Activated naive CD4-positive, alpha-beta T cell treated with anti-CD3 and anti-CD28 coated beads, Interleukin-2, amount 50 U/mL, for 72 hours (primary cell): ENCODE measurements at places on chromosomes 3 and 15.

DNA sequence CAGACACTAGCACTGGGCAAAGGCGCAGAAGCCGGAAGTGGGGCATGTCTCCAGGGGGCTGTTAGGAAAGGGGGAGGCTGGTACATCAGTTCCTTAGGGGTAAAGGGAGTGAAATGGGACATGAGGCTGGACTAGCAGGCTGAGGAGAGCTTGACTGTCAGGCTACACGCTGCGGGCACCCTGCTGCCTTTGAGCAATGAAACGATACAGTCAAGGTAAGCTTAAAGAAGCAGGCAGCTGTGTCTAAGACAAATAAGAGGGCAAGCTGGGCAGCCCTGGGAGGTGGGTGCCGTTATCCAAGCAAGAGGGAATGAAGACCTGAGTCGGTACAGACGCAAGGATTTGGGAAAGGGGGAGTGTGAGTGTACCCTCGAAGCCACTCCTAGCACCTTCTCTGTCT, 51.0 kb upstream of the DCLK3 start:
- no peak for DNase-seq

- DNase-seq: no peak
Observed at GRCh38 chr3:104594491-104594890, 772.2 kb upstream of the ALCAM start.

GRCh38 chr15:74785194-74786032, 3.5 kb downstream of the CSK start:
- no peak for DNase-seq

DNA sequence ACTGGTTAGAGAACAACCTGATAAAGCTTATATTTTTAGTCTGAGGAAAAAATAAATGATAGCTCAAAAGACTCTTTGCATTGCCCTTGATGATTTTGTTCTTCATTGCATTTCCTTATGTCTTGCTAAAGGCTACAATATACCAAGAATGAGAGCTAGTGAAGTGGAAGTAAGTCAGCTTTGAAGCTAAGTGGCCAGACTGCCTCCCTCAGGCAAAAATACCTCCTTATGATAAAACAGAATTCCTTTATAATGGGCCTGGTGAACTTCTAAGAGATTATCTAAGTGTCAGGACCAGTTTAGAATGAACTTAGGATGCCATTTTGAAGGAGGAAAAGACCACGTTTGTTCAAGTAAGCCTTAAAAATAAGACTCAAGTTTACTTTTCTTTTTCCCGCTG, 678.4 kb downstream of the ROBO2 start:
- no peak for DNase-seq

- DNase-seq: no peak
Observed at GRCh38 chr3:176799675-176800074, 397.6 kb downstream of the TBL1XR1 start.

DNA sequence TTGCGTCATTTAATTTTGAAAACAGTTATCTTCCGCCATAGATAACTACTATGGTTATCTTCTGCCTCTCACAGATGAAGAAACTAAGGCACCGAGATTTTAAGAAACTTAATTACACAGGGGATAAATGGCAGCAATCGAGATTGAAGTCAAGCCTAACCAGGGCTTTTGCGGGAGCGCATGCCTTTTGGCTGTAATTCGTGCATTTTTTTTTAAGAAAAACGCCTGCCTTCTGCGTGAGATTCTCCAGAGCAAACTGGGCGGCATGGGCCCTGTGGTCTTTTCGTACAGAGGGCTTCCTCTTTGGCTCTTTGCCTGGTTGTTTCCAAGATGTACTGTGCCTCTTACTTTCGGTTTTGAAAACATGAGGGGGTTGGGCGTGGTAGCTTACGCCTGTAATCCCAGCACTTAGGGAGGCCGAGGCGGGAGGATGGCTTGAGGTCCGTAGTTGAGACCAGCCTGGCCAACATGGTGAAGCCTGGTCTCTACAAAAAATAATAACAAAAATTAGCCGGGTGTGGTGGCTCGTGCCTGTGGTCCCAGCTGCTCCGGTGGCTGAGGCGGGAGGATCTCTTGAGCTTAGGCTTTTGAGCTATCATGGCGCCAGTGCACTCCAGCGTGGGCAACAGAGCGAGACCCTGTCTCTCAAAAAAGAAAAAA, 1.2 kb downstream of the B2M start:
- DNase-seq: no peak

DNA sequence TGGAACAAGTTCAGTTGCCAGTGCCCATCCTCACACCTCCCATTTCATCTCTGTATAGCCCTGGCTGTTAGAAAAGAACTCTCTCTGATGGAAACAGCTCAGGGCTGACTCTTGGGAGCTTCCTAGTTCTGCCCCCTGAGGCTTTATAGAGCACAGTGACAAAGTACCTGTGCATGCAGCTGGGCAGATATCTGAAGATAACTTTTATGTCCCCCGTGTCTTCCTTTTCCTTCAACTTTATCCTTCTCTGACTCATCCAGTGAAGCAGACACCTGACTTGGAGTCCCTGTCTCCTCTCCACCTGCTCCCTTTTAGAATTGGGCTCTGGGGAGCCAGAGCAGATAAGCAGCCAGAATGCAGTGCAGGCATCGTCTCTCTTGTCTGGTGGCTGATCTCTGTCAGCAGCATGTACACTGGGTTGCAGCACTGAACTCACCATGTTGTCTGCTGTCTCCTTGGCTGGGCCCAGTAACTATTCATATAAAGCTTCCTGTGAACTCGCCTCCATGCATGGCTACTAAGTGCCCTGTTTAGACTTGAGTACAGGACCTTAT, 53.9 kb upstream of the PLXNA1 start:
- DNase-seq: no peak

GRCh38 chr3:185878920-185879319, 54.1 kb upstream of the IGF2BP2 start:
- no peak for DNase-seq

DNA sequence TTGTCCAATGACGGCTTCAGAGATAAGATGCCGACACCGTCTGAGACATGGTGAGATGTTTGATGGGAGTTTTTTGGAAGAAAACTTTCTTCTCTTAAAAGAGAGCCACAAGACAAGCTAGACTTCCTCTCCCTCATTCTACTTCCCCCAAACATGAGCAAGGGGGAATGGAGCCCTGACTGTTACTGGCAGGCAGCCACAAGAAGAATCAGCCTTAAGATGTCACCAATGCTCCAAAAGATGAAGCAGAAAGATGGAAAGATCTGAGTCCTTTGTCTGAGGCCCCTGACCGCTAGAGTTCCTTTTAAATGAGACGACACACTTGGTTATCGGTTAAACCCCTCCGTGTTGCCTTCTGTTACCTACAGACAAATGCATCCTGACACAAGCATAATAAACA, 108.7 kb downstream of the ST8SIA2 start:
- no peak for DNase-seq

DNA sequence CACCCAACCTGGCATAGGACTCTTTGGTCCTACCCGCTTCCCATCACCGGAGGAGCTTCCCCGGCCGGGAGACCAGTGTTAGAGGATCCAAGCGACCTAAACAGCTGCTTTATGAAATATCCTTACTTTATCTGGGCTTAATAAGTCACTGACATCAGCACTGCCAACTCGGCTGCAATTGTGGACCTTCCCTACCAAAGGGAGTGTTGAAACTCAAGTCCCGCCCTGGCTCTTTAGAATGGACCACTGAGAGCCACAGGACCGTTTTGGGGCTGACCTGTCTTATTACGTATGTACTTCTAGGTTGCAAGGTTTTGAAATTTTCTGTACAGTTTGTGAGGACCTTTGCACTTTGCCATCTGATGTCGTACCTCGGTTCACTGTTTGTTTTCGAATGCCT, 761.2 kb upstream of the LMCD1 start:
- DNase-seq: no peak

GRCh38 chr15:40984406-40984805, 31.1 kb downstream of the CHAC1 start:
- DNase-seq: no peak
